ENCODE measurements at places on chromosomes 7 and 10.

DNA sequence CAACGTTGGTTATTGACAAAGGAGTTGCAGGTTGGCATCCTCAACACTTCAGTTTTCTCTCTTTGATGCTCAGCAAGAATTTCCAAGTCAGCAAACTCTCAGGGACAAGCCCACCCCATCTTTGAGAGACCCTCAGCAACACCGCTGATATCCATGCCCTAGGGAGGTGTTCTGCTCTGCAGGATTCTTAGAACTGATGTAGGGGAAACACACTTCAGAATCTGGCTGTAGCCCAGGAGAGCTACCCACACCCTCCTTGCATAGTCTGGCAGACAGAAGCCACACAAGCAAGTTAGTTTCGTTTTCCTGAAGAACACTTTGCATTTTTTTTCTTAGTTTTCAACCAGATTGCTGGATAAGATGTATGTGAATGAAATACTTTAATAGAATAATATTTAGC is 822 bp downstream of the SAMD9L start:
- no peak for DNase-seq

GRCh38 chr10:111999205-111999914 is 184.2 kb downstream of the GPAM start:
- DNase-seq: no peak

DNA sequence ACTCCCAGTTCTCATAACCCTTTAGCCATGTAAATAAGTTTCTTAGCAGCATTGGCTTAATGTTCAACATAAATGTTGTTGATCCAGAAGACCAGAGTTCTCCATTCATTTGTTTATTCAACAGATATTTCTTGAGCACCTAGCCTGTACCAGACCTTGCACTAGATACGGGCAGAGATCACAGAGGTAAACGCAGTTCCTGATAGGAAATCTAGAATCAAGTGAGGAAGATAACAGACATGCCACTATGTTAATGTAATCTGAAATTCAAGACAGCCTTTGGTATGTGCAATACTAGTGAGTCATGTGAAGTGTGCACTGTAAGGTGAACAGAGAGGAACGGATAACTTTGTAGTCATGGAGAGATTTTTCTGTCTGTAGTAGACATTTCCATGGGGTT is 3.0 kb downstream of the BUB3 start:
- no peak for DNase-seq

- DNase-seq: no peak
Observed at GRCh38 chr7:18565337-18565736, 69.8 kb downstream of the HDAC9 start.

GRCh38 chr10:124728071-124728829 is 15.9 kb downstream of the FAM53B start:
- no peak for DNase-seq

DNA sequence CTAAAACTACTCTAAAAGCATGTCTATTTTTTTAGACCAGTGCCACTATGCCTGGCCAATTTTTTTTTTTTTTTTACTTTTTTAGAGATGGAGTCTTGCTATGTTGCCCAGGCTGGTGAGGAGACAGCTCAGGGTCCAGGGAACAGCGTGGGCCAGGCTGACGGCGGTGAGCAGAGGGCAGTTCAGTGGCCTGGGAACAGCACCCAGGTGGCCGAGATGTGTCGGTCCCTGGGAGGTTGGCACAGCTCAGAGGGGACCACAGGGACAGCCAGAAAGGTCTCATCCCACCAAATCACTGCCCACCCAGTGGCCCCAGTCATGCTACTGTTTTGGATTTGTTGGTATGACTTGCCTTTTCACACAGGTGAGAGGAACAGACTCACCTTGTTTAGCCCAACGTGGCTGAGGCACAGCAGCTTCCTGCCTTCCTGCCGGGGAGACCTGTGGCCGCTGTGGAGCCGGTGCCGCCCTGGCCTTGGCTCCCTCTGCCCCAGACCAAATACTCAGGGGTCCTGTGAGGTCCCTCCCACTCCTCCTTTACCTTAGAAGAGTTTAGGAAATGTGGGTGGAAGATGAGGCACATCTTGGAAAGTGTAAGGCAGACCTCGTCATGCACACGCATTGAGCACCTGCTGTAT is 109.6 kb downstream of the PTPRE start:
- no peak for DNase-seq

GRCh38 chr10:11913079-11913641 is 90.0 kb downstream of the PROSER2 start:
- no peak for DNase-seq

- no peak for DNase-seq
Observed at GRCh38 chr7:101826081-101826835, 8.8 kb downstream of the CUX1 start.

DNA sequence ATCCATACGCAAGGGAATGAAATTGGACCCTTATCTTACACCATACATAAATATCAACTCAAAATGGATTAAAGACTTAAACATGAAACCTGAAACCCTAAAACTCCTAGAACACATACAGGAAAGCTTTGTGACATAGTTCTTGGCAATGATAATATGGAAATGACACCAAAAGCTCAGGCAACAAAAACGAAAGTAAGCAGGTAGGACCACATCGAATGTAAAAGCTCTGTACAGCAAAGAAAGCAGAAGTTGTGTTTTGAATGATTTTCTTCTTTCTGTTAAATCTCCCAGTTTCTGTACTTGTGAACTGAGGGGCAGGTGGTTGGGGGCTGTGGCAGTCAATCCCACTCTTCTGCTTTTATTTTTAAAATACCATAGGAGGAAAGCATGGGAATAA is 368.4 kb upstream of the PODXL start:
- no peak for DNase-seq

DNA sequence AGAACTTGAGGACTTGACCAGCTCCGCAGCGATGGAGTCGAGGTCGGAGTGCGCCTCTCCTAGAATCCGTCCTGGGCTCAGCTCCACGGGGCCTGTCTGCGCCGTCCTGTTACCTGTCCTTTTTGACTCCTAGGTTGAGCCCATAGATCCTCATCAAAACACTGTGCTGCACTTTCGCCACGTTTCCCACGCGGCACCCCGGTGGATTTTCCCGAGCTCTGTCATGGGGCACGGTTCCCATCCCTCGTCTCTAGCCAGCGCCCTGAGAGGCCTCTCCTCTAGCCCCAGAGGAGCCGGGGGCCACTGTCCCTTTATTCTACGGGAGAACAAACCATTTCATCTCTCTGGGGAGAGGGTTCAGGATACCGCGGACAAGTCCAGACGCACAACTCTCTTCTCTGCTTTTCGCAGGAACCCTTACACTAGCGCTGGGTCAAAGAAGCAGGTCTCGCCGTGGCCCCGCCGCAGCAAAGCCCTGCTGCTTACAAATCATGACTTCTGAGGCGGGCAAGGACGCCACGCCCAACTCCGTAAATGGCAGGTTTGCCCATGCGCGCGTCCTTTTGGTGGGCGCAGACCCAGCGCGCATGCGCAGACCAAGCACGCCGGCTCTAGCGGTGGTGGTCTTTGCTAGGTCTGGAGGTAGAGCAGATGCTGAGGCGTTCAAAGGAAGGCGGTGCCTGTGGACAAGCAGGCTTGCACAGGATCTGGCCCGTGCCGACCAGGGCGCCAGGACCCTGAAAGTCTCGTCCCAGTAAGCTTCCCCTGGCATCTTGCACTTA is 10.3 kb upstream of the ANKRD7 start:
- DNase-seq: no peak

DNA sequence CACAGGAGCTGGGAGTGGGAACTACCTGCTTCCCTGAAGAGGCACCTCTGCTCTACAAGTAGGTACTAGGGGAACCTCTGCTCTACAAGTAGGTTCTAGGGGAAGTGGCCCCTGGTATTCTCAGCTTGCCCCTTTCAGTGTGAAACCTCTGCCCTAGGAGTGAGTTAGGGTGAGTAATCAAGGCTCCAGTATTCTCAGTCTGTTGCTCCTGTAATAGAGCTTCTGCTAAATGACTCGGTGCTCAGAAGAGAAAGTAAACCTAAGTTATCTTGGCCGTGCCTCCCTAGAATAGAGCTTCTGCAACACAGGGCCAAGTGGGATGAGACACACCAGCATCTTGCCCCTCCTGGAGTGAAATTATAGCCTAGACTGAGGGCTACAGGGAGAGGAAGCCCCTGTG is 13.4 kb upstream of the RASSF4 start:
- DNase-seq: no peak

DNA sequence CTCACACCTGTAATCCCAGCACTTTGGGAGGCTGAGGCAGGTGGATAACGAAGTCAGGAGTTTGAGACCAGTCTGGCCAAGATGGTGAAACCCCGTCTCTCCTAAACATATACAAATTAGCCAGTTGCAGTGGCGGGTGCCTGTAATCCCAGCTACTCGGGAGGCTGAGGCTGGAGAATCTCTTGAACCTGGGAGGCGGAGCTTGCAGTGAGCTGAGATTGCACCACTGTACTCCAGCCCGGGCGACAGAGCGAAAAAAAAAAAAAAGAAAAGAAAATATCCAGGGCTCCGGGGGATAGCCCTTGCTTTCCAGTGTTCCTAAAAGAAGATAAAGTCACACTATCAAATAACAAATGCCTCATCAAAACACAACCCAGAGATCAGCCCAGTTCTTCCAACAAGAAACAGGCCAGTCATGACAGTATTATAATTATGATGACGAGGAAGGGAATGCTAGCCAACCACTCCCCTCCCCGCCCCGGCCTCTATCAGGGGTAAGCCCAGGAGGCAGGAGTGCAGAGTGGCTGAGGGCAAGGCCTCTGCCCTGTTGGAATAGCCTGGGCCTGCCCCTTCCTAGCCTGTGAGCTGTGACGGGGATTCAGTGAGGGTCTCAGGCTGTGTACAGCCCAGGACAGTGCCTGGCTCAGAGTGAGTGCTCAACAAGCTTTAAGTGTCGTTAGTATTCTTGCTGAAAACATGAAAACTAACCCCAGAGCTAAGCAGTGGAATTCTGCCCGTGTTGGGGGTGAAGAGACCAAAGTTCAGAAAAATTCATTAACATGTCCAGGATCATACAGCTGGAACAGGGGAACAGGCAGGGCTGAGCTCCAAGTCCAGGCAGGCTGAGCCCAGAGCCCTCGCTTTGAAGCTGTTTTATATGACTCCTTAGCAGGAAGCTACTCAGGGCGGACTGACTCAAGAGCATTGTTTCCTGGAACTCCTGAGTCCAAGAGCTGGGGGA is 54.3 kb downstream of the FAM241B start:
- no peak for DNase-seq

DNA sequence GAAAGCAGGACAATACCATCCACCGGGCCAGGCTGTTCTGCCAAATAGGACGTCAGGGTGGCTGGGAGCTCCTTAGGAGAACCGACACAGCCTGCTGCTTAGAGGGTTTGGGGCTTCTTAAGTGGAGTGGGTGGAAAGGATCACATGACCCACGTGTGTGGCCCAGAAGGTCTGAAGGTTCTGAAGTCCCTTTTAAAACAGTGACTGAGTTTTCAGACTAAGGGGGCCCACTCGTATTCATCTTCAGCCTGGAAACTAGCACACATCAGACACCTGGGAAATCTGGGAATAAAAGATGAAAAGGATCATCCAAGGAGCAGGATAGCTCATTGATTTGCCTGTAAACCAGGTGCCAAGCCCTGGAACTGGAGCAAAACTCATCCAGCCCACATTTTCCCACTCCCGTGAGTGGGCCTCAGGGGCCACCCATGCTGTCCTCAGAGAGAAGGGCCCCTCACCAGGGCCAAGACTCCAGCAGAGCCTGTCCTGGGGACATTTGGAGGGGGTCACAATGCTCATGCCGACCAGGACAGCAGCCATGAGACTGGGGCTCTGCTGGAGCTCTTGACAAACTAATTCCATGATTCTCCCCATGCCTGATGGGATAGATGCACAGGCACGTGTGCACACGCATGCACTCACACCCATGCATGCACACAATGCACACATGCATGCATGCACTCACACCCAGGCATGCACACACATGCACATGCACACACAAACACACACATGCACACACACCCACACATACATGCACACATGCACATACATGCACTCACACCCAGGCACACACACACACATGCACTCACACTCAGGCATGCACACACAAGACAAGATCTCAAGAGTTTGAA is 168.8 kb upstream of the PPP2R2D start:
- peak; percentile 58 for DNase-seq

- no peak for DNase-seq
Observed at GRCh38 chr10:121284936-121285335, 313.3 kb downstream of the FGFR2 start.

DNA sequence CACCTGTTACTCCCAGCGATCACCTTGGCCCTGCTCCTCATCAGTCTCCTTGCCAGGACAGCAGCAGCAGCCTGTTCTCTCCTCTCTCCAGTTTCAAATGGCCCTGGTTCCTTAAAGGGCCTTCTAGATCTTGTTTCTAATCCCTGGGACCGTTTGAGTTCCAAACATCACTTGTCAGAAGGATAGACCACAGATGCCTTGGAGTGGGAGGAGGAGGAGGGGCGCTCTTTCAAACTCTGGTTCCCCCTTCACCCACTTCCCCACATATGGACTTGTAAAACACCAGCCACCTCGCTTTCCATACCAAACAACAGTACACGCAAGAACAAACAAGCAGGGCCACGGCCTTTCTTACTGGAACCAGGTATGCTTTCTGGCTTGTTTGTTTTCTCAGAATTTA is 104.8 kb downstream of the PLXNA4 start:
- DNase-seq: no peak

DNA sequence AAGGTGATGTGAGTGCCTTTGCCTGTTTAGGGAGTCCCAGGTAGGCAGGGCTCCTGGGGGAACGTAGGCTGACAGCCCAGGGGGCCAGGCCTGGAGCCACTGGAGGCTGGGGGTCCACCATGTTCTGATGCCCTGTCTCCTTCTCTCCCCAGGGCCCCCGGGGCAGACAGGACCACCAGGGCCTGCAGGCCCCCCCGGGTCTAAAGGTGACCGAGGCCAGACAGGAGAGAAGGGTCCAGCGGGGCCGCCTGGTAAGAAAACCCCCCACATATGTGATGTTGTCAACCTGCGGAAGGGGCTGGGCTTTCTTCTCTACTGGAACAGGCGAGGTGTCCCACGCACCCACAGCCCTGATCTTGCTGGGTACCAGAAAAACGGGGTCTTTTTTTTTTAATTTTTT is 85.2 kb downstream of the MYL10 start:
- DNase-seq: no peak

DNA sequence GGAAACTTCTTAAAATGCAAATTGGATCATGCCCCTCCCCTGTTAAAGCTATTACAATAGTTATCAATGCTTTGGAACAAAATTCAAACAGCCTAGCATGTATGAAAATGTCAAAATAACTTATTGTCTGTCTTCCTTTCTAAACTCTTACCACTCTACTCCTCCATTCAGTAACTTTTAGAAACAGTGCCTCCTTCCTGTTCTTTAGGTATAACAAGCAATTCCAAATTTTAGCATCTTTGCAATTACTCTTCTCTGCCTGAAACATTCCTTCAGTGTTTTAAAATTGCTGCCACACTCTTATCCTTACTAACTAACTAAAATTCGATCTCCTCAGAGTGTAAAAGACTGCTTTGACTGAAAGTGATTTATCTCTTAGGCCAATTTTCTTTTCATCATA is 660.4 kb upstream of the LRRTM3 start:
- no peak for DNase-seq

- no peak for DNase-seq
Observed at GRCh38 chr10:90418869-90419652, 438.8 kb downstream of the HTR7 start.

DNA sequence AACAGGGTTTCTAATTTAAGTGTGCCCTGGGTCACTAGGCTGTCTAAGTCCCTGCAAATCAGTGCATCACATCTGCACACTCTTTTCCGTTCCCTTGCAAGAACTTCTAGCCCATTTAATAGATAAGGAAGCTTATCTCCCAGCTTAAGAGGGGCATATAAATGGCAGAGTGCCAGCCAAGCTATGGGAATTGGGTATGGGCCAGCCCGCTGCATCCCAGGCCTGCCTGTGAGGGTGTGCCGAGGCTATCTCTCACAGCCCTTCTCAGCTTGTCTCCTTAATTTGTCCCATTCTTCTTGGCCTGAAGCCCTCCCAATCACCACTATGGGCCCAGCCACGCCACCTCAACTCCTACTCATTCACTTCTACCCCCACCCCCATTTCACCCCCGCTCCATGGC is 14.7 kb downstream of the AQP1 start:
- peak; percentile 88 for DNase-seq

Measured in vagina (tissue), 2 donors.